ENCODE measurements at places on chromosomes 11 and 22.

DNA sequence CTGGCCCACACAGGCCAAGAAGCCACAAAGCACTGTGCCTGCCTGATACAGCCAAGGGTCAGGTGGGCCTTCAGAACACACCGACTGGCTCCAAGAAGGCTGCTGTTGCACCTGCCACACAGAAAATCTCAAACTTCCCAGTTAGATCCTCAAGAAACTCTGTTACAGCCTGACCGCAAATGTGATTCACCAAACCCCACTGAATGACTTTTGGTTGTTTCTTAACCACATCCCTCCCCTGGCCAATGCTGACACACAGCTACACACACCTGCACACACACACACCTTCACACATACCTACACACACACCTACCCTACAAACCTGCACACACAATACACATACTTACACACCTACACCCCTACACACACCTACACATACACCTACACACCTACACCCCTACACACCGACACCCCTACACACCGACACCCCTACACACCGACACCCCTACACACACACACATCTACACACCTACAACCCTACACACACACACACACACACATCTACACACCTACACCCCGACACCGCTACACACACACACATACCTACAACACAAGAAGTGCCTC, 31.5 kb downstream of the CDKN1C start:
- DNase-seq: no peak
- H3K27ac ChIP-seq: no peak overlapping the region
- H3K27me3 ChIP-seq: peaks cover 13% of the 10 kb centered on the region
- peaks cover 24% of the 10 kb centered on the region for H3K4me1 ChIP-seq

- no peaks in the 10 kb centered on the region for H3K4me1 ChIP-seq
- no peak overlapping the region for H3K4me3 ChIP-seq
- no peaks in the 10 kb centered on the region for H3K27me3 ChIP-seq
- H3K27ac ChIP-seq: no peak overlapping the region
- no peak for DNase-seq
Measured at GRCh38 chr11:46876471-46876870, 30.4 kb upstream of the CKAP5 start.

- no peaks in the 10 kb centered on the region for H3K36me3 ChIP-seq
- H3K27ac ChIP-seq: no peak overlapping the region
- peaks cover 74% of the 10 kb centered on the region for H3K27me3 ChIP-seq
- no peak for DNase-seq
- peaks cover 4% of the 10 kb centered on the region for H3K4me1 ChIP-seq
- peak overlapping the region; percentile 44 for H3K4me3 ChIP-seq
Measured at GRCh38 chr22:46043816-46044620, 67.1 kb upstream of the WNT7B start.

- peaks cover 20% of the 10 kb centered on the region for H3K27me3 ChIP-seq
- H3K4me1 ChIP-seq: no peaks in the 10 kb centered on the region
- no peak overlapping the region for H3K4me3 ChIP-seq
- no peak overlapping the region for H3K27ac ChIP-seq
Measured at GRCh38 chr22:36756746-36757655, 18.9 kb downstream of the IFT27 start.

- H3K4me3 ChIP-seq: no peak overlapping the region
- peaks cover 16% of the 10 kb centered on the region for H3K4me1 ChIP-seq
- no peak for DNase-seq
- no peaks in the 10 kb centered on the region for H3K27me3 ChIP-seq
Measured at GRCh38 chr11:100914415-100915110, 215.1 kb downstream of the PGR start.

GRCh38 chr11:19730373-19730772, 17.7 kb downstream of the NAV2 start:
- H3K4me1 ChIP-seq: peaks cover 5% of the 10 kb centered on the region
- no peaks in the 10 kb centered on the region for H3K36me3 ChIP-seq
- no peak overlapping the region for H3K4me3 ChIP-seq
- DNase-seq: no peak

DNA sequence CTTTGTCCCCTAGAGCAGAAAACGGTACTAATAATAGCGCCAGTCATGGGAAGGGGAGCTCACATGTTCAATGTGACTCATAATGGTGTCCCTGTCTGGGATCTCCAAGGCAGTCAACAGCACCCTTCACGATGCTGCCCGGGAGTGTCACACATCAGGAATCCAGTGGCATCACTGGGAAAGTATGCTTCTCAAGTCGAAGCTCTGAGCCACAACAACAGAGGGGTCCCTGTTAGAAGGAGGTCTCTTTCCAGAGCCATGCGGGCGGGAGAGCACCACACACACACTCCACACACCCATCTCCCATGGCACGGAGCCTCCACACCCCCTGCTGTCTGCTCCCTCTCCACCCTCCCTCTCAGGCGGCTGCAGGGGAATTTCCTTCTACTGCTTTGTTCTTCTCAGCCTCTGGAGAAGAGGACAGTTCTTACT, 119.7 kb downstream of the ETS1 start:
- no peak overlapping the region for H3K27ac ChIP-seq
- no peaks in the 10 kb centered on the region for H3K36me3 ChIP-seq
- H3K27me3 ChIP-seq: no peaks in the 10 kb centered on the region
- no peak for DNase-seq

DNA sequence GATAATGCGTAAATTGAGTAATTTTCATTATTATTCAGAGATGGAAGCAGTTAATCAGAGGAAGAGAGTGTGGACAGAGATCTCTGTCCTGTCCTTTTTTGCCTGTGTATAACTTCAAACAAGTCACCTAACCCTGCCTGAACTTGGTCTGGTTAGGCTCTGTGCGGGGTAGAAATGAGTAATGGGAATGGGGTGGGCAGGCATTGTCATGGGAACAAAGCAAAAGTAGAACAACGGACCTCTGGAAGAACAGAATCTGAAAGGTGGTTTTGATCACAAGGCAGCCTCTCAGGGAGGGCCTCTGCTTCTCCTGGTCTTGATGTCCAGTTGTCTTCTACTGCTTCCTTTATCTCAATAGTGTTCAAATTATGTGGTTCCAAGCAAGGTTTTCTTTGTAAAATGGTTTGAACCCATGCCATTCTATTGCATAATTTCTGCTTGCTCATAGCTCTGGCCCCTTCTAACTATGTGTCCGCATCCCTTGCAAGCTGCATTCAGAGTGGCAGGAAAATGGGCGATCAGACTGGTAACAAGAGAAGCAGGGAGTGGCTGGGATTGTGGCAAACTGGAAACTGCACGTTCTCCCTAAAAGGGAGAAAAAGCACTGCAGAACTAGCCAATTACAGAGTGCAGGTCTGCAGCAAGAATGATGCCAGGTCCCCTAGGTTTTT, 76.1 kb downstream of the PRR5L start:
- H3K27ac ChIP-seq: no peak overlapping the region
- no peak for DNase-seq
- no peaks in the 10 kb centered on the region for H3K36me3 ChIP-seq
- H3K4me3 ChIP-seq: no peak overlapping the region
- H3K4me1 ChIP-seq: peaks cover 21% of the 10 kb centered on the region
- H3K27me3 ChIP-seq: peaks cover 9% of the 10 kb centered on the region
